ENCODE measurements at places on chromosomes 3 and 15.

DNA sequence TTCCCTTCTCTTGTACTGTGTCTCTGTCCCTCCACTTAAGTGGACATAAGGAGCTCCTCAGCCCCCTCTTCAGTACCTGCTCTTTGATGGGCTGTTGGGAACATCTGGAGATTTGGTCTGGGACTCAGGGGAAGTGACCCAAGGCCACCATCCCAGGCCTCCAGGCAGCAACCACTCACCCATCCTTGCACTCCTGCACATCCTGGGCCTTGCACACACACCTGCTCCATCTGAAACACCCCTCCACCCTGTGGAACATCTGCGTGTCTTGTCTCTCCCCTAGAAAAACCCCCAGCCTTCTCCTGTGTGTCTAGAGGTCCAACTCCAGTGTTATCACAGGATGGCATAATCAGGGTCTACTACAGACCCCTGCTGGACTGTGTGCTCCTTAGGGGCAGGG lies 74.3 kb downstream of the ABTB1 start:
- no peak for DNase-seq

DNA sequence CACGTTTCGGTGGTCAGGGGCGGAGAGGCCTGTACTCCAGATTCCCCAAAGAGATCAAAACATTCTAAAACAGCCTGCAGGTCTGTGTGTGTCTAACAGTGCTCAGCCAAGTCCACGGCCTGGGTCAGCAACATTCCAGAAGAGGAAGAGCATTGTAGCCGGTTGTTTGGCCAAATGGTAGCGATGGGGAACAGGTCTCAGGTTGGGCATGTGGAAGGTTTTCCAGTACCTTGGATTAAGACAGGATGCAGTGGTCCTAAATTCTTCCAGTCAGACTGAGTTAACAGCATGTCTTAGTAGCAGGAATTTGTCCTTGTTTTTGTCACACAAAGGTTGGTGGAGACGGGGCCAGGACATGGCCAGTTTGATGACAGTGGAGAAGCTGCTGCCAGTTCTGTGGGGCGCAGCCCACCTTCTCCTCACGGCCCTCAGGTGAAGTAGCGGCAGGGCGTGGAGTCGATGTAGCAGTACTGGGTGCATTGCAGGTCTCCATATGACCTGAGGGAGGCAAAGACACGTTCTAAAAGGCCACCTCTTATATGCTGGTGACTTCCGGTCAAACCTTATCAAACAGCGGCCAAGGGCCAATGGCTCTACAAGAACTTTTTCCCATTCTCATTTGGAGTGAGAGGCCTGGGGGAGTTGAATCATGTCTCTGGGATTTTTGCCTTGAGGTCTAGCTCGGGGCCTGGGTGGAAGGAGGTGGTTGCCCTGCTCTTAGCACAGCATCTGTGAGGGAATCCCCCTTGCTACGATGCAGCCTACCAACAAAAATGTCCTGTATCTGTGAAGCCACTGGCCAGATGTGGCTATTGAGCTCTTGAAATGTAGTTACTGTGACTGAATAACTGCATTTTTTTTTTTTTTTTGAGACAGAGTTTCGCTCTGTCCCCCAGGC lies 24.1 kb downstream of the EAF1 start:
- DNase-seq, result no peak

DNA sequence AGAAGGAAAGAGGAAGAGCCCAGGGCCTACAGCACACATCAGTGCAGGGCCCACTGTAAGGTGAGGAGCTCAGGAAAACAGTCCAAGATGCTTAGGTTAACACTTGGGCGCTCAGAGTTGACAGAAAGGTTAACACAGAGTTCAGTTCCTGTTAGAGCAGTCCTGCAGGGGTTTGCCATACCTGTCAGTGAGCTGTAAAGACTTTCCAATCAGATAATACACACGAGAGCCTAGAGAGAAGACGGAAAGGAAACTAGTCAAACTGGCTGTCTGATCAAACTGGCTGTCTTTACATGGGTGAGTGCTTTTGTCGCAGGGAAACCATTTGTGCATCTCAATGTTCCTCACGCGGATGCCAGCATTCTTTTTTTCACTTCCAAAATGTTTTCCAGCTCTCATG lies 61.4 kb upstream of the ARHGEF26 start:
- DNase-seq, result no peak

GRCh38 chr3:17075907-17076306 lies 191.2 kb downstream of the PLCL2 start:
- no peak for DNase-seq

DNA sequence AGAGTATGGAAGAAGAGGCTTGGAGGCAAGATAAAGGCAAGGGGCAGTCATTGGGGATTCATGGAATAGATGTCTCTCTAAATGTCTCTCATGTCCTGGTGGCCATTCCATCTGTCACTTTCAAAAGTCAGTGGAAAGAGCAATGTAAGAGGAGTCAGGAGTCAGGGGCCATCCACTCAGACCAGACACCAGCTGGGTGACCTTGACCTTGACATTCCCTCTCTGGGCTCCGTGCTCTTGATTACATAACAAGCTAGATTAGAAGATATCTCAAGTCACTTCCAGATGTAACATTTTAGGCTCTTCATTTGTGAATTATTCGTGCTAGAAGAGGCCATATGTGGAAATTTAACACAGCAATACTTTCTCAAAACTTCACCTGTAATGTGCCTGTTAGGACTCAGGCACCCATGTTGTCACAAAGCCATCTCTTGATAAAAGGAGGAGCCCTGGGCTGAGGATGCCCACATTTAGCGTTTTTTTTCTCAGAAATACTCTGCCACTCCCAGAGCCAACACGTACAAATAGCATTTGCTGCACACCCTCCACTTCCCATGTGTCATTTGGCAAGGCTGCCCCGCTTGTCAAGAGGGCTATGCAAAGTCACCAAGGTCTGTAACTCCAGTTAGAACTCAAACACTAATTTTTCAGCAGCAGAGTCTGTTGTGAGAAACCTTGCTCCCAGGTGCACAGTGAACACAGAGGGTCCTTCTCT lies 321.7 kb downstream of the RORA start:
- DNase-seq, result no peak

DNA sequence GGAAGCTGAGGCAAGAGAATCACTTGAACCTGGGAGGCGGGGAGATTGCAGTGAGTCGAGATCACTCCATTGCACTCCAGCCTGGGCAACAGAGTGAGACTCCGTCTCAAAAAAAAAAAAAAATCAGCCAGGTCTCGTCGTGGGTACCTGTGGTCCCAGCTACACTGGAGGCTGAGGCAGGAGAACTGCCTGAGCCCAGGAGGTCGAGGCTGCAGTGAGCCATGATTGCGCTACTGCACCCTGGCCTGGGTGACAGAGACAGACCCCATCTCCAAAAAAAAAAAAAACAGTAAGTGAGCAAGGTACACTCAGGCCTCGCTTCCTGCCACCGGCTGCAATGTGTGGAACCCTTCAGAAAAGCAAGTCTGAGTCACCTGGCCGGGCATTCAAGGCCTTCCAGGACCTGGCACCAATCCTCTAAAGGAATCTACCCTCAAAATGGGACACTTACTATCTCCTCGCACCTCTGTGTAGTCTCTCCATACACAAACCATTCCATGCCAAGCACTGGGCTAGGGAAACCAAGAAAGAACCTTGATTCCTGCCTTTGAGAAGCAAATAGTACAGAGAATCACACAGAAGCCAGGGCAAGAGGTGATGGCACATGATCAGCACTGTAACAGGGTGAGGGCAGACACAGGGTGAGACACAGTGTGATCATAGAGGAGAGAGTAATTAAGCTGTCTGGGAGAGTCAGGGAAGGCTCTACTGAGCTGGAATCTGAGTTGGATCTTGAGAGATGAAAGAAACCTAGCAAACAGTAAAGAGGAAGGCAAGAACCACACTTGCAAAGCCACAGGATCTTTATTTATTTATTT lies 9.7 kb downstream of the SCAMP2 start:
- no peak for DNase-seq

DNA sequence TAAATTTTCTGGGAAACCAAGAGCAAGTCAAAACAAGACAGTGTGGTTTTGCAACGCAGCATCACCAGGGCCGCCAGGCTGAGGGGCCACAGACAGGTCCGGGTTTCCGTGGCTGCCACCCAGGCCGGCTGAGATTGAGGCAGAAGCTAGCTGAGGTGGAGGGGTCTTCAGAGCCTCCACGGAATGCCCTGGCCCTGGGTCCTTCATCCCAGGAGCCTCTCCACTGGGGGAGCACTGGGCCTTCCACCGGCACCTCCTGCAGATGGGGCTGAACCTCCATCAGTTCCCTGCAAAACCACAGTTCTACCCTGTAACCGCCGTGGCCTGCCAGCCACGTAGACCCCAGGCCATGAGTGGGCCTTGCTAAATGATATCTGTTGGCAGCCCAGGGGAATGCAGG lies 152.7 kb downstream of the CHSY1 start:
- no peak for DNase-seq

- DNase-seq, result no peak
These were observed 95.7 kb downstream of the CHDH start for GRCh38 chr3:53750253-53751210.

DNA sequence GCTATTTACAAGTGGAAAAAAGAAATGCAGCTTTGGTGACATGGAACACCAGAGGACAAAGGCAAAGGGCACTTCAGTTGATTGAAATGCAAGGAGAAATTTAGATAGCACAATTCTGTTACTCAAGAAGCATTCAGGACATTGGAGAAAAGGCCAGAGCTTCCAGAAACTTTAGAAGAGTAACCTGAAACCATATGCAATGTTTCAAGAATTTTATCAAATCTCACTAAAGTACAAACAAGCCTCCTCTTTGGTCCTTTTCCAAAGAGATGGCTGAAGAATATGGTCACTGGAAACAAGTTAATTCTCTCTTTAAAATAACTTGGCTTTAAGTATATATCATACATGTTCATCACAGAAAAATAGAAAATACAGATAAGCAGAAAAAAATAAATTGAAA lies 14.6 kb upstream of the LMOD3 start:
- DNase-seq, result no peak

DNA sequence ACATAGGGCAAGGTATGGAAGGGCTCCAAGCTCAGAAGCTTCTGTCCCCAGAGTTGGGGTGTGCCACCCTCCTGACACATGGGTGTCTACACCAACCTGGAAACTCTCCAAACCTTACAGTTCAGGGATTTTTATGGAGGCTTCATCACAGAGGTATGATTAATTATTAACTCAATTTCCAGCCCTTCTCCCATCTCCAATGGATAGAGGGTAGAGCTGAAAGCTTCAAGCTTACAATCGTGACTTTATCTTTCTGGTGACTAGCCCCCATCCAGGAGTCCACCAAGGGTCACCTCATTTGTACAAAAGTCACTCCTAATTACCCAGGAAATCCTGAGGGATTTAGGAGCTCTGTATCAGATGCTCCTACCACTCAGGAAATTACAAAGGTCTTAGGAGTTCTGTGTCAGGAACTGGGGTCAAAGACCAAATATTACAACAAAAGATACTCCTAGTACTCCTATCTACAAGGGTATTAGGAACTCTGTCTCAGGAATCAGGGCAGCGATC lies 62.7 kb downstream of the TFDP2 start:
- DNase-seq, result no peak

DNA sequence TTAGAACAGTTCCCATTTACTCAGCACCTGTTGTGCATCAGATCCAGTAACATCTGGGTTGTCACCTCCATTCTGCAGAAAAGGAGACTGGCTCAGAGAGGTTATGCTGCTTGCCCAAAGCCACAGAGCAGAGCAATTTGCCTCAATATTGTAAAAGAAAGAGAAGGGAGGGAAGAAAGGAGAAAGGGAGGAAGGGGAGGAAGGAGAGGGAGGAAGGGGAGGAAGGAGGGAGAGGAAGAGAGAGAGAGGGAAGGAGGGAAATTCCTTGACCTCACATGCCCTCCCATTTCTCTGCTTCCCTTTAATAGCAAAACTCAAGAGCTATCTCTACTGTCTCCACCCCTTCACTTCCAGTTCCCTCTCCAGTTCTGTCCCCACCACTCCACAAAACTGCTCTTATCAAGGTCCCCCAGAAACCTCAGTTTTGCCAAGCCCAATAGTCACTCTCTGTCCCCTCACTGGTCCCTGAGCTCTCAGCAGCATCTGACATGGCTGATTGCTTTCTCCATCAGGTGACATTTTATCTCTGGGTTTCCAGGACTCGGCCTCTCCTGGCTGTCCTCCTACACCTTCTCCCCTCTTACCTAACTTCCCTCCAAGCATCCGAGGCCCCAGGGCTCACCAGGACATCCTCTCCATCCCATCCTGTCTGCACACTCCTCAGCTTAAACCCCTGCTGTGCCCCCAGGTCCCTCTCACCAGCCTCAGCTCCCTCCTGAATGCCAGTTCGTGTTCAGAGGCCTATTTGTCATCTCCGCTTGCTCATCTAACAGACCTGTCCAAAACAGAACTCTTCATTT lies 104.7 kb upstream of the LINGO1 start:
- DNase-seq, result no peak

GRCh38 chr15:77031376-77032050 lies 36.6 kb downstream of the PSTPIP1 start:
- peak; percentile 30 for DNase-seq

DNA sequence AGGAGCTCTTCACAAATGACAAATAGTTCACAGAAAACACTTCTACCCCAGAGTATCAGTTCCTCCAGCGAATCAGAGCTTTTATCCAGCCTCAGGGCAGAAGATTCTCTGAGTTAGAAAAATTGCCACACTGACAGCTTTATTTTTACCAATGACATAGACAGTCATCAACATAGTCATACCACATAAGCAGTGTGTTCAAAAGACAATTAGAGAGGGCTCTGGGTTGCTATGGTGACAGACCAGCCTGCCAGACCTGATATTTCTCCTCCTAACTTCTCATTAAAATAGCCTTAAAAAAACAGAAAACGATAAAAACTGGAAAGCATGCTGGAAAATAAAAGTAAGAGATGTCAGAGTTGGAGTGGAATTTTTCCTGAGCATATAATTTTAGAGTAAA lies 45.9 kb upstream of the COL6A5 start:
- DNase-seq, result no peak

- no peak for DNase-seq
These were observed 352 bp upstream of the TMF1 start for GRCh38 chr3:69052472-69052898.

- DNase-seq, result no peak
These were observed 190.9 kb upstream of the CHRNA7 start for GRCh38 chr15:31839388-31839787.

GRCh38 chr3:76566904-76567303 lies 473.0 kb upstream of the ROBO2 start:
- no peak for DNase-seq

DNA sequence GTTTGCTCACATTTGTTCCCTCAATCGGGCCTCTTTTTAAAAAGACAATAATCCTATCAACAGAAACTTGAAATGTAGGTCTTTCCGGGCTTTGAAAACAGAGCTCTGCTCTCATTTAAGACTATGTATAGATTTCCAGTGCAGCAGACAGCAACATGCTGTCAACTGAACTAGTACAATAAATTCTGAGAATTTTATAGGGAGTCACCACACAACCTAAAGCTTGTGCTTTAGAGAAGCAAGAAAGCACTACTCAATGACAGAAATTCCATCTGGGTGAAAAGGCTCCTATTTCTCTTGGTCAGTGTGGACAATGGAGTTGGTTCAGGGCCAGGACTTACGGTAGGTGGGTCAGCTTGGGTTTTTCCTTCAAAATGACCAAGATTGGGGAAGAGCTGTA lies 583.5 kb downstream of the ROBO1 start:
- DNase-seq, result no peak

All from activated naive CD4-positive, alpha-beta T cell treated with anti-CD3 and anti-CD28 coated beads, Interleukin-2, amount 50 U/mL, for 16 hours (primary cell).